ENCODE measurements at places on chromosomes 2 and 18.

- DNase-seq = no peak
These were observed 55.9 kb upstream of the NT5C1B start for GRCh38 chr2:18645315-18645714.

GRCh38 chr2:14551069-14551468, 81.4 kb upstream of the LRATD1 start:
- DNase-seq = no peak

- no peak for DNase-seq
These were observed 19.1 kb downstream of the MSTN start for GRCh38 chr2:190043441-190043840.

DNA sequence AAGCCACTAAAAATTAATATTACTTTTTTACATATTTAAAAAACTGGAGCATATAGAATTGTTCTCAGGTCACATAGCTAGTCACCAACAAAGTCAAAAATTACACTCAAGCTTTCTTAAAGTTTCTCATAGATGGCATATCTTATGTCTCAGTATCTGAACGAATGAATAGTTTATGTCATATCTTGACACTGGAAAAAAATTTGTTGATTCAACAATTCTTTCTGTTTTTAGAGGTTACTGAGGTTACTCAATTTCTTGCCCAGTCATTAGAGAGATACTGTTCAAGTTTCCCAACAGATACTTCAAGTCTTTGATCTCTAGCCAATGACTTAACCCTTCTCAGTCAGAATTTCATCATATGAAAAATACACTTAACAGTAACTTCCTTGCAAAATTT, 113.1 kb upstream of the XIRP2 start:
- DNase-seq = no peak

DNA sequence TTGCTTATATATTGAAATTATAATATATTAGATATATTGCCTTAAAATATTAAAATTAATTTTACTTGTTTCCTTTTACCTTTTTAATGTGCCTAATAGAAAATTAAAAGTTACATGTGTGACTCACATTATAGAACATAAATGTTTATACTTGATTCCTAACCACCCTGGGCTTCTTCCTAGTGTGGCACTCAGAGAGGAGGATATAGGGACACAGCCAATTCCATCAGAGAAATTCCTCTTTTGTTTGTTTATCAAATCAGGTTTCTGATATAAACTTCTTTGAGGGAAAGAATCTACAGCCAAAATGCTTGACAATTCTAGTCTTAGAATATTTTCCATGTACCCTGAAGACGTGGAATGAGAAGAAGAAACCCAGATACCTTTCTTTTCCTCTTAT, 348.9 kb upstream of the NRP2 start:
- DNase-seq = no peak

GRCh38 chr2:97935719-97936161, 60.0 kb downstream of the TMEM131 start:
- DNase-seq = peak; percentile 27

DNA sequence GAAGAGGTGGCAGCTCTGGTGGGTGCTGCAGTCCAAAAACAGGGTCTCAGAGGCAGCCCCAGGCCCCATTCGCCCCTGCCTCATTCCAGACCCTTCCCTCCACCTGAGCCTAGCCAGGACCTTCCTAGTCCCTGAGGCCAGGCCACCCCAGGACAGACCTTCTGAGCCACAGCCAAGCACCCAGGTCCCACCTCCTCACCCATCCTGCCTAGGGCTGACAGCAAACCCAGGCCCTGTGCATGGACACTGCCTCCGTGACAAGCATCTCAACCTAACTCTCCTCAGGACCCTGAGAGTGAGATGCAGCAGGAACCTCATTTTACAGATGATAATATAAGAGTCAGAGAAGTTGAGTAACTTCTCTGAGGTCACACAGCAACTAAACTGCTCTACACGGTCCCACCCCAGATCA, 15.5 kb downstream of the ADRA2B start:
- DNase-seq = no peak

DNA sequence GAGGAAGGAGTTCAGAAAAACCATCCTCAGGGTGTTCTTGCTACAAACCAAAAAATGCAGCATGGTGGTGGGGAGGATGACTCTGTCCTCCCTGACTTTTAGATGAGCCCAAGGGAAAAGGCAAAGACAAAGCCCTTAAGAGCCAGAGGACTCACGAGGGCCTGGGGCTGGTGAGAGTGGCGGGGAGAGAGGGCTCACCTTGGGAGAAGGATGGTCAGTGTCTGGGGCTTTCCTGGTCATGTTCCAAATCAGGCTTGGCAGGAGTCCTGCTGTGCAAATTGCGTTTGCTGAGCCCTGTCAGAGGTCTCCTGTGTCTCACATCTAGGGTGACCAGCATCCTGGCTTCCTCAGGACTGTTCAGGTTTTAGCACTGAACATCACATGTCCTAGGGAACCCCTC, 4.7 kb downstream of the UGT1A1 start:
- DNase-seq = no peak

DNA sequence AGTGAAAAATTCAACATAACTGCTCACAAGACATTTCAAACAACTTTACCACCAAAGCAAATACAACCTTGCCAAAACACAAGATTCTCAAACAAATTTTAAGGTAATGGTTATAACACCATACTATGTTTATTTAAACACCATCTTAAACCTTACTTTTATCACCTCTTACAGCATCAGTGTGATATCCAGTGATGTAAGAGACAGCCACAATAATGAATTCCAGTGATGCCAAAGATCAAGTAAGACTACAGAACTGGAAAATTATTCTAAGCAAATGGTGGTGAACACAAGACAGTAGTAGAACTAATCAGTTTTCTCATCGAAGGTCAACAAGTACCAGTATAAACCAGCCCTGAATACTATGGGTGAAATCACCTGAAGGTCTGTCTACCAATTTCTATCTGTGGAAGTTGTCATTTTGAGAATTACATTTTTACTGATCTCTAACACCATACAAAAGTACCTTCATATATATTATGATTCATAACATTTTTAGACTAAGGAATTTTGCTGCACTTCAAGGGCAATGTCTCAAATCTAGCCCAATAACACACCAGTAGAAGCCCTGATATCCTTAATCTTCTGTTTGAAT, 146.2 kb downstream of the RBMS1 start:
- no peak for DNase-seq

DNA sequence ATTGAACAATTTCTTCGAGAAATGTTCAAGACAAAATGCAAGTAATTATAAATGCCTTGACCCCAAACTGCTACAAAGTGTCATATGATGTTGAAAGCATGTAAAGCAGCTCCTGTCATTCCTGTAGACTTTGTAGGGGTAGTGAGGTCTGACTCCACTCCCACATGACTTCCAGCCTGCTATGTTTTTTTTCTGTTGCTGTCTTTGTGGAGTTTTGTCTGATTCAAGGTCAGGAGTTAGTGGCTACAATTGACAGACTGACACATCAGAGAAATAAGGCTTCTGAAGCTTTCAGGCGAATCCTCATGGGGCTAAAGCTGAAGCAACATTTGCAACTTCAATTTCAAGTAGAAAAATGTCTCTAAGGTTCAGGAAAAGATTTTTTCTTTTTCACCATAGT, 63.9 kb upstream of the CCDC195 start:
- no peak for DNase-seq

GRCh38 chr18:57436965-57437333, 1.8 kb downstream of the ONECUT2 start:
- DNase-seq = no peak

DNA sequence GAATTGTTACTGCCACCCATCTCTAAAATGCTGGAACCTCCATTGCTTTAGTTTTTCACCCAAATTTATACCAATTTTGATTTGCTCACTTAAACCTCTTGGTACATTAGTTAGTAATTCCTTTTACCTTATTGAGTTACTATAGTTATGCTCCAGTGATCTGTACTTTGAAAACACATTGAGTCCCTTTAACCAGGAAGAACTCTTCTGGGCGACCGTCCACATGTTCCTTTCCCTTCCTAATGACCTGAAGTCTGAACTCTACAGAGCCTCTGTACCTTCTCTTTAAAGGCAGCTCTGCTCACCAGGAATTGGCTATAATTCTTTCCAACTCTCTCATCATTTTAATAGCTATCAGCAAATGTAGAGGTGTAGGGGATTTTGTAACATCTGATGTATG, 290.0 kb downstream of the NEDD4L start:
- no peak for DNase-seq

GRCh38 chr2:235857598-235857997, 310.6 kb downstream of the GBX2 start:
- DNase-seq = no peak

GRCh38 chr18:49061991-49062831, 111.4 kb upstream of the SMAD7 start:
- DNase-seq = no peak

DNA sequence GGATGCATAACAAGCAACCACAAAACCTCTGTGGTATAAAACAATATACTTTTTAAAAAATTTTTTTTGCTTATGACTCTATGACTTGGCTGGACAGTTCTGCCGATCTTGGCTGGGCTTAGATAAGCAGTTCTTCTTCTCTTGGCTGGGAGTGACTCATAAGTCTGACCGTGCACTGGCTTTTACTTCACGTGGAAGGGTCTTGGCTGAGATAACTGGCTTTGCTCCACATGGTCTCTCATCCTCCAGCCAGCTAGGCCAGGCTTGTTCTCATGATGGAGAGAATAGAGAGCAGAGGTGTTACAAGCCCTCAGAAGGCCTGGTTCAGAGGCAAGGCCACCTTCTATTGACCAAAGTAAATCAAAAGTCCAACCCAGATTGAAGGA, 178.9 kb upstream of the SERPINE2 start:
- DNase-seq = peak; percentile 28

GRCh38 chr18:35324926-35325655, 19.1 kb downstream of the ZNF24 start:
- no peak for DNase-seq

DNA sequence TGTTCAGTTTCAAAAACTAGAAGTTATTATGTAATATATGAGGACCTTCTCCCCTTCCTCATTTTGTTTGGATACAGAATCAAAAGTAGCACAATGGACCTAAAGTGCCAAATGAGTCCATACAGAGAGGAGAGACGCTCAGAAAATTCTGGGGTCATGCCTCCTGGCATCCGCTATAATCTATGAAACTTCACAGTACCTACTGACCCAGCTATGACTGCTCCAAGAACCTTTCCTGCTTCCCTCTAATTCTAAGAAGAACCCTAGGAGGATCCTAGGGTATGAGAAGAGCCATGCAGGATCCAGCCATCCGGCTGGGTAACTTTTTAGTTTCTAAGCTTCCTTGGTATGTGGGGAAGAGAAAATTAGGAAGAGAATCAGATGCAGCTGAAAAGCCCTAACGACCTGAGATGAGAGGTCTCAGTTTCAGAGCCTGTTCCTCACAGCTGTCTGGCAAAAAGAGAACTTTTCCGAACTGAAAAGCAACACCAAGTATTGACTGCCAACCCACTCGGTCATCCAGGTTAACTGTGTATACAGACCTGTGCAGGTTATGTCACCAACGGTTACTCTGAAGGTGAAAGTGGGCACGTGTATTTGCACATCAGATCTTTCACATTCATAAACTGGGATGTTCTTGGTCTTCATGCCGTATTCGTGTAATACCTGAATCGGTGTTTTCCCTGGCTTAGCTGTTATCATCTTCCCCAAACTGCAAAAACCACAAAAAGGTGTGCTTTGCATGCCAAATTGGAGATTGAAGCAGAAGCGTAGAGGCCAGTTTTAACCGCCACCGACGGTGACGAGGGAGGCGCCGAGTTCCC, 1.1 kb downstream of the PRKRA start:
- peak; percentile 37 for DNase-seq

DNA sequence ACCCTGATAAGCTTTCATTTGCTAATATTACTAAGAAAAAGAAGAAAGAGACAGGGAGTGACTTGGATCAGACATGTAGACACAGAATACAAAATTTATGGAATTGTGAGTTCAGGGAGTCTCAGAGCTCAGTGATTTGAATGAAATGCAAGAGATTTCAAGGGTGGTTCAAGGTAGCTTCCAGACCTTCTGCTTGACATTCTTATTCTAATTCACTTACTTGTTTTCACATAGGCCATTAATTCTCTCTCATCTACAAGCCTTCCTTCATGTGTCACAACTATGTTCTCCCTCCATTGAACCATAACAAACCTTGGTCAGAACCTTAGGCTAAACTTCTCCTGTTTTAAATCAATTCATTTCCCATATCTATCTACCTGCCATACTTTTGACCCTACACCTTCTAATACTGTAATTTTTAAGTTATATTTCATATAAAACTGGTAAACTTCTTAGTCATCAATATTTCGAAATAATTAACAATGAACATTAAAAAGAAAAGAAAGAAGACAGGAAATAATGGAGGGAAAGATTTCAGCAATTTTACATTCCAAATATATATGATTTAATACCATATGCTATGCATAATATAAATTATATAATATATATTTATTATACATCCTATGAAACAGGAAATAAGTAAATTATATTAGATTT, 139.2 kb upstream of the PDE1A start:
- no peak for DNase-seq

DNA sequence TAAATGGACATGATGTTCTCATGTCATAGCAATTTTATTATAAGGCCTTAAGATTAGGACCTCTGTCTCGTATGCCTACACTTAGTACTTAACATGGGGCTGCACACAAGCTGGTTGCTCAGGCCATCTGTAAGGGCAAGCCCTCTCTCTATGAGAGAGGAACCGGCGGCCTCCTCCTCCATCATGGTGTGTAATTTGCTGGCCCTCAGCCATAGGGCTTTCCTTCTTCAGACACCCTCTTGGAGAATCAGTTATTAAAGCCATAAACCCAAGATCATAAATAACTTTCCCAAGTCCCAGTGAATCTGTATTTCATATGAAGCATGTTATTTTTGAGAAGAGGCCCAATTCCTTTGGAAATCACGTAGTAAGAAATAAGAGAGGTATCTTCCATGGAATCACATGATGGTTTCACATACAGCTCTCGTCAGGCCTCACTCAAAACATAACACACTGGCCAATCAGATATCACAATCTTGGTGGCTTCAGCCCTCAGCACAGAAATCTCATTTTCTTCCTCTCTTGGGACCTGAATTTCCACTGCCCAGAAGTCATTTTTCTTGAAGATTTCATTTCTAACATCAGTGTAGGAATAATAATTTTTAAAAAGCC, 92.6 kb downstream of the RDH14 start:
- no peak for DNase-seq

DNA sequence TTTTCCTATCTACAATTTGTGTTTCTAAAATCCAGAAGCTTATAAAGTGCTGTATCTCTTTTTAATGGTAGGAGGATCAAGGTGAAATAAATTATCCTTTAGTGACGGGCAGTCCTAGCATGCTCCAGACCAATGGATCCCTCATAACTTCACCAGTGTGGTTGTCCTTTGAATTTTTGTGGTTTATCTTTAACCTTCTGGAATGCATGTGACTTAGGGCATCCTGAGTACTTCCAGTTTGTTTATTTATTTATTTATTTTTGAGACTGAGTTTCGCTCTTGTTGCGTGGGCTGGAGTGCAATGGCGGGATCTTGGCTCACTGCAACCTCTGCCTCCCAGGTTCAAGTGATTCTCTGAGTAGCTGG, 40.4 kb downstream of the NUP35 start:
- DNase-seq = no peak

GRCh38 chr18:27213123-27213717, 28.1 kb upstream of the CHST9 start:
- no peak for DNase-seq

Measured in hepatocyte (in vitro differentiated cells).